8988T (cell line): ENCODE measurements at places on chromosomes 7 and 10.
A peak's percentile ranks its signal among the peaks of the same experiment; 100 is the strongest.

GRCh38 chr7:140577651-140578050 is 63.0 kb downstream of the DENND2A start:
- DNase-seq: no peak

- DNase-seq: no peak
Observed at GRCh38 chr7:98976396-98977185, 98.3 kb downstream of the TRRAP start.

DNA sequence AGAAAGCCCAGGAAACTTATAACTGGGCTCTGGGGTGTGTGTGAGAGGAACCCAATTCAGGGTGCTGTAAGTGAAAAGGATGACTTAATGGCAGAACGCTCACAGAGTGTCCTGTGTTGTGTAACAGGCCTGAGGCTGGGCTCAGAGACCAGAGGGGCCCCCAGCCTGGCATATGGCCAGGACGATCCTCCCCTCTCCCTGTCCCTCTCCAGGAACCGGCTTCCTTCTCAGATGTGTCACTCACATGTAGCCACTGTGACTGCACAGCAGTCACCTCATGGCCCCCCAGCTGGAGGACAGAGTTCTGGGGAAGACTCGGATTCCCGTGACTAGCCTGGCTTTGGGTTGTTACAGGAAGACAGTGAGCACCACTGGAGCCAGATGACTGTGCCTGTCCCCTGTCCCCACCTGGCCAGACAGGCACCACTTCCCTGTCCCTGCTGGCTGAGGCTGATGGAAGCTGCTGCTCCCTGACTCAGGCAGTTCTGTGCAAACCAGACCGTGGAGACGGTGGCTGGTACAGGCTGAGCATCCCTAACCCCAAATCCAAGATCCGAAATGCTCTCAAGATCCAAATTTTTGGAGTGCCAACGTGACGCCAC is 220.5 kb downstream of the MLLT10 start:
- DNase-seq: no peak

DNA sequence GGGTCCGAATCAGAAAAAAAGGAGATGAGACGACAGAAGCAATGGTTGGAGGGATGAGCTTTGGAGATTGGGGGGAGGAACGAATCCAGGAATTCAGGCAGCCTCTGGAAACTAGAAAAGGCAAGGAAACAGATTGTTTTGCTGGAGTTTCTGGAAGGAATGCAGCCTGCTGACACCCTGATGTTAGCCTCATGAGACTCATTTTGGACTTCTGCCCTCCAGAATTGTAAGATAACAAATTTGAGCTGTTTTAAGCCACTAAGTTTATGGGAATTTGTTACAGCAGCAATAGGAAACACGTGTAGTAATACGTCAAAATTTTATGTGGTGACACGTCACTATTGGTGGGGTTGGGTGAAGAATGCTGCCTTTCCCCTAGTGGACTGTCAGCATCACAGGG is 25.6 kb upstream of the NPS start:
- DNase-seq: no peak

DNA sequence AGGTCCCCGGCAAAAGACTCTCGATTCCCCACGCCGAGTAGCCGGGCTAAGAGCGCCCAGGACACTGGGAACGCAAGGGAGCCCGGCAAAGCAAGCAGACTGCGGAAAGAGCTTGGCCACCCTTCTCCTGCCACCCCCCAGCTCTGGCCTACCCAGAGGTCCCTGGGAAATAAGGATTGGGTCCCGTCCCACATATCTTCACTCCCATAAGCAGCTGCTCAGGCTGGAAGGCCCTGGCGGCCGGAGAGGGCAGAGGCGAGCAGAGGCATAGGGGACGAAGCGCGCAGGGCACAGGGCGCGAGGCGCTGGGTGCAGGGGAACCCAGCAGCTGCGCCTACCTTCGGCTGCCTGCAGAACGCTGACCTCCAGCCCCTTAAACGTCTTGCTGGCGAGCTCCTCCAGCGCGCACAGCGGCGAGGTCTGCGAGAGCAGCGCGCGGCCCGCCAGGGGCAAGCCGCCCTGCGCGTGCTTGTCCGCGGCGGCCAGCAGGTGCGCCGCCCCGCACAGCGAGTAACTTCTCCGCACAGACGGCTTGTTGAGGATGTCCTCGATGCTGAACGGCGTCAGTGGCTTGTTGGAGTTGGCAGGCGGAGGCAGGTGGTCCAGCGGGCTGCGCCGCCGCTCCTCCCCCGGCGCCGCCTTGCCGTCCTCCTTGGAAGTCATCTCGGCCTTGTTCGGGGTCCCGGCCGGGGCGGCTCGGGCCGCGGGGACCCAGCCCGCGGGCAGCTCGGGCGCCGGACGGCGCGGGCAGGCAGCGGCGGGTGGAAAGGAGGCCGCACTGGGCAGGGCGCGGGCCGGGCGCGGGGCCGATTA is 904 bp downstream of the LBX1 start:
- no peak for DNase-seq

DNA sequence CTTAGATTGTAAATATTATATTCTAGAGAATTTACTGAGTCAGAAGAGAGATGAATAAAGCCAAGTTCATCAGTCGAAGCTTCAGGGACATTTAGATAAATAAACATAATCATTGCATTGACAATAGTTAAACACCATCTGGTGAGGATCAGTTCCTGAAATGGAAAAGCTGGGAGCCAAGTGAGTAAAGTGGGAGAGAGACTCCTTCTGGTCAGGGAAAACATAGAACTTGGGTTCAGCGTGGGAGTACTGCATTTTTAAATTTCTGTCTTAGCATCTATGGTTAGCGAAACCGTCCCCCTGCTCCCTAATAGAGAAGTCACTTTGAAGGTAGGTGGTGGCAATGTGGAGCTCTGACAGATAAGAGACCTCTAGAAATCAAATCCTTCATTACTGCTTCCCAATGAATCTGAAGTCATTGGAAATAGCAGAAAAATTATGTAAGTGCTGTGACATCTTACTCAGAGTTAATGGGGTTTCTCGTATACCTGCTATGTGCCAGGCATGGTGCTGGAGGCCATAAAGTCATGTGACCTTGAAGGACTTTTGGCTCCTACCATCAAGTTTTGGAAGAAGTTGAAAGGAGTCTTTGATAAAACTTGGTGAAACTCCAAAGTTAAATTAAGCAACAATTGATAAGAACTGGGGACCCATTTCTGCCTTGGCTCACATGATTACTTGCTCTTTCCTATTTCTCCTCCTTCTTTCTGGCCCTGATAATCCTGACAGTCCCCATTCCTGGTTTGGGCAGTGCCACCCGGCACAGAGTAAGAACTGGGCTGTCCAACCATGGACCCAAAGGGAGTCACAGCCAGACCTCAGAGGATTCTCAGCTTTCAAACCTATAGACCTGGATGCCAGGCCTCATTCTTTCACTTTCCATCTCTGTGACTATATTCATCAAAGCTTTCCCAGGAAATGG is 211.2 kb downstream of the C7orf25 start:
- DNase-seq: no peak

GRCh38 chr10:124086097-124086710 is 7.2 kb downstream of the CHST15 start:
- DNase-seq: no peak

DNA sequence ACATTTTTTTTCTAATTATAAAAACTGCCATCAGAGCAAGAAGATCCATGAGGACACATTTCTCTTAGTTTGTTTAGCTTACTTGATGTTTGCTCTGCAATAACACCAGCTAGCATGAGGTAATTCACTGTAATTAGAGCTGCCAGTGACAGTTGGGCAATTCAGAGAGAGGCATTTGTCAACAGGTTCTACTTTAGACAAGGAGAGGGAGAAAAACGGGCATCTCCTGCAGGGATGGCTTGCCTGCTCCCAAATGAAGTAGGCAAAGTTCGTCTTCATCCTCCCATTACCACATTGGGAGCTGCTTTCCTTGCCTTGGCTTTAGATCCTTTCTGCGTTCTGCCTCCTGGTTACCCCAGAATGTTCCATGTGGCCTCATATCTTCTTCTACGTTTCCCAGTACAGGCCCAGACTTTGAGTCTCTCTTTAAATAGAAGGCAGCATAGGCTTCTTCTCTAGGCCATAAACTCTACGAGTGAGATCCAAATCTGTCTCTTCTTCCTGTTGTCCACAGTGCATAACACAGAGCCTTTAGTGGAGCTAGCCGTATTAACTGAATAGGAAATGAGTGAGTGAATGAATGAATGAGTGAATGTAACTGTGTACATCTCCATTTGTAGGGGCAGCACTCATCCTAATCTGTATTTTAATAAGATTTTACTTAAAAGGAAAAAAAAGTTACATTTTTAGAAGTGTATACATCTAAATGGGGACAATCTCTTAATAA is 21.2 kb downstream of the ASB15 start:
- no peak for DNase-seq

GRCh38 chr10:25017154-25017590 is 760 bp downstream of the THNSL1 start:
- peak; percentile 8 for DNase-seq

DNA sequence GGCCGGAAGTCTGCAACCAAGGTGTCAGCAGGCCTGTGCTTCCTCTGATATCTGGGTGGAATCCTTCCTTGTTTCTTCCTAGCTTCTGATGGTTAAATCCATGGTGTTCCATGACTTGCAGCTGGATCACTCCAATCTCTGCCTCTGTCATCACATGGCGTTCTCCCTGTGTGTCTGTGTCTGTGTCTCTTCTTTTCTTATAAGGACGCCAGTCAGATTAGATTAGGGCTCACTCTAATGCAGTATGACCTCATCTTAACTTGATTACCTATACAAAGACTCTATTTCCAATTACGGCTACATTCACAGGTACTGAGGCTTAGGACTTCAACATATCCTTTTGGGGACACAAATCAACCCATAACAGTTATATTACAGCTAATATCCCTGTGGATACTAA is 70.3 kb upstream of the FAM3C start:
- no peak for DNase-seq

- no peak for DNase-seq
Observed at GRCh38 chr7:9961161-9961922, 1012.3 kb upstream of the PHF14 start.

DNA sequence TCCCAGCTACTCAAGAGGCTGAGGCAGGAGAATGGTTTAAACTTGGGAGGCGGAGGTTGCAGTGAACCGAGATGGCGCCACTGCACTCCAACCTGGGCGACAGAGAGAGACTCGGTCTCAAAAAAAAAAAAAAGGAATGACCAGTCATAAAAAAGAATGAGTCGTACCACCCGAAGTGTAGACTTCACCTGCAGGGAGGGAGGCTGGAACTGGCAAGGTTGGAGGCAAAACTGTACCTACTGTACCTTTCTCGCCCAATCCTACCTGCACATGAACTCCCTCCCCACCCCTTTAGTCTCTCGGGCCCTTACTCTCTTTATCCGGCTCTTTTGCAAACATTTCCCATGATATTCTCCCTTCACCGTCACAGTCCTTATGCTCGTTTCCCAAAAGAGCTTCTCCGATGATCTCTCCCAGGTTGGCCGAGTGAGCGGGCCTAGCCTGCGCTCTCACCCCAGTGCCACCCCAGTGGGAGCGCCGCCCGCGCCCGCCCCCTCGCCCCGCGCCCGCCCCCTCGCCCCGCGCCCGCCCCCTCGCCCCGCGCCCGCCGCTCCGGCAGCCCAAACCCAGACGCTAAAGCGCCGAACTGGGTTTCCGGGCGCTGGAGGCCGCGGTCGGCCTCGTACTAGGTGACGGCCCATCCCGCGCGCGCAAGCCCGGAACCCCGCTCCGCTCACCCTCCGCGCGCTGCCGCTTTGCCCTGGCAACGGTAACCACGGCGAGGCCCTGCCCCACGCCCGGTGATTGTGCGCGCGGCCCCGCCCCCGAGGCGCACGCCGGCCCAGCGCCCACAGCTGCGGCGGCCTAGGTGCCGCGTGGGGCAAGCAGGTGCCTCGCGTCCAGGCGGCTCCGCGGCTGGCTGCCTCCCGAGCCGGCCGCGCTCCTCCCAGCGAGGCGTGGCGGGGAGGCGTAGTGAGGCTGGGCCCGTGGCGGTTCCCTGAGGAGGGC is at the start of gene SMKR1:
Gene SMKR1 (plus strand): TSS at position 772 of the 948 bp plus-strand sequence. CDS start 294 bp downstream, outside the sequence.
- DNase-seq: peak; percentile 81

GRCh38 chr10:20040012-20040411 is 223.8 kb downstream of the PLXDC2 start:
- DNase-seq: no peak

GRCh38 chr7:121774563-121774962 is 98.4 kb upstream of the PTPRZ1 start:
- DNase-seq: no peak

DNA sequence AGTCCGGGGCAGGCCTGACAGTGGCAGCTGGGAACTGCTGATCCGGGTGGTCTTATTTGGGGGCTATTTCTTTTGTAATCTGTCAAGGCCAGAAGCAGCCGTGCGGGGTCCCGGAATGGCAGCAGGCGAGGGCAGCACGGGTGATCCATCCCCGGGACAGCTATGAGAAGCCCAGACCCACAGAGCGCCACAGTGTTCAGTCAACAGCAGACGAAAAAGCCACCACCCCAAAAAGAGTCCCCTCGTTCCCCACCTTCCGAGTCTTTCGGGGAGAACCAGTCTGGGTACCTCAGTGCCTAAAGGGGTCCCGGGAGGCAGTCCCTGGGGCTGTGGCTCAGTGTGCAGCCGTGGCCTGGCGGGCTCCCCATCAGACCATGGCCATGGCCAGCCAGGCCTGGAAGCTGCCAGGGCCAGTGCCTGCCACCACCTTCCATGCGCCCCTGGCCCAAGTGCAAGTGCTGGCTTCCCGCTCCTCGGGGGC is 125.1 kb upstream of the KCTD7 start:
- DNase-seq: no peak

DNA sequence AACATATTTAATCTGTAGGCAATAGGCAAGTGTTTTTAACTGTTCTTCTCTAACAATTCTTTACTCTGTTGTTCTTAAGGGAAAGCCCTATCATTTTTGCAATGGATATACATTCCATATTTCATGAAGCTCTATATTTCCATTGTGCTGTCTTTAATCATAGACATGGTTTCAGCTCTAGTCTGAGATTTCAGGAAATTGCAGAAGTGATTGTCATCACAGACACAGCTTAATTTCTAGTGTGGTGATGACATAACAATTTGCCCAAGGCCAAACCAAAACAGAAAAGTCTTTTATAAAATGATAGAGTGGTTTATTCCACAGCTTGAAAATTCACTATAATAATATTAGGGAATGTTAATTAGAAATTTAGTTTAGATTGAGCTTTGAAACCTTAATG is 494.1 kb upstream of the SEMA3A start:
- DNase-seq: no peak

DNA sequence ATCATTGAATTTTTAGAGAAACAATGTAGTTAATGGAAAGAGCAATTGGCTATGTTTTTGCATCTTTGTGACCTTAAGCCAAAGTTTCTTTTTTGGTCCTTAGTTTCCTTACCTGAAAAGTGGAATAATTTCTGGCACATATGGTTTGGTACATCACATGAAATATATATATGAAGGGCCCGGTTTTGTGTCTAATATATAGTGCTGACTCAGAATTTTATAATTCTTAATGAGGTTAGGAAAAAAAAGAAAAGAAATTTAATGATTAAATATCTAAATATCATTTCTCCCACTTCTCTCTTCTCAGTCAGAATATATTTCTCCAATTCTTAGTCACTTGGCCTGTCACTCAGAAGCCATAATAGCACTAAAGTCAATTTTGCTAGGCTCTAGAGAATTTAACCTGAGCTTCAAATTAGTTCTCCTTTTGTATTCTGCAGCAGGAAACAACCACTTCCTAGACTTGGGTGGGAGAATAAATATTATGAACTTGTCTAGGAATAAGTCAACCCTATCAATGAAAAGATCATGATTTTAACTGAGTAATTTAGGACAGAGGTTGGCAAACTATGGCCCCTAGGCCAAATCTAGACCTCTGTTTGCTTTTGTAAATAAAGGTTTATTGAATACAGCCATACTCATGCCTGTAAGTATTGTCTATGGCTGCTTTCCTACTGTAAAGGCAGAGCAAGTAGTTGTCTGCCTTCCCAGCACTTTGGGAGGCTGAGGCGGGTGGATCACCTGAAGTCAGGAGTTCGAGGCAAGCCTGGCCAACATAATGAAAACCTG is 34.6 kb downstream of the PPP1R9A start:
- no peak for DNase-seq
